SW 1271 (cell line): ENCODE measurements at places on chromosomes 2 and 18.

GRCh38 chr2:156147594-156148330 is 184.8 kb downstream of the NR4A2 start:
- DNase-seq = no peak

DNA sequence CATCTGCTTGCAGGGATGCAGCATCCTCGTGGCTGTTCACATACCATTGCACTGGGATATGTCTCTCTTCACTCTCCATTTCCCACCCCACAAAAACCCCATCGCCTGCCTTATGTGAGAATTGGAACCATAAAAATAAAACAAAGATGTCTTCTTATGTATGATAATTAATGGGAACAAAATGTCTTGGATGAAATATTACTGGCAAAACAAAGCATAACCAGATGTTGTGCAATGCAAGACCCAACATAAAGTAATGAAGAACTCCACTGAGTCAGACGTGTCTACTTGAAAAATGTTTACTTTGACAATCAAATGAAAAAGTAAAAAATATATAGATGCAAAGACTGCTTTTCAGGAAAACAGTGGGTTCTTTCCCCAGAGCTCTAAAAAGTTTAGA is 611.3 kb upstream of the SYT4 start:
- no peak for DNase-seq

DNA sequence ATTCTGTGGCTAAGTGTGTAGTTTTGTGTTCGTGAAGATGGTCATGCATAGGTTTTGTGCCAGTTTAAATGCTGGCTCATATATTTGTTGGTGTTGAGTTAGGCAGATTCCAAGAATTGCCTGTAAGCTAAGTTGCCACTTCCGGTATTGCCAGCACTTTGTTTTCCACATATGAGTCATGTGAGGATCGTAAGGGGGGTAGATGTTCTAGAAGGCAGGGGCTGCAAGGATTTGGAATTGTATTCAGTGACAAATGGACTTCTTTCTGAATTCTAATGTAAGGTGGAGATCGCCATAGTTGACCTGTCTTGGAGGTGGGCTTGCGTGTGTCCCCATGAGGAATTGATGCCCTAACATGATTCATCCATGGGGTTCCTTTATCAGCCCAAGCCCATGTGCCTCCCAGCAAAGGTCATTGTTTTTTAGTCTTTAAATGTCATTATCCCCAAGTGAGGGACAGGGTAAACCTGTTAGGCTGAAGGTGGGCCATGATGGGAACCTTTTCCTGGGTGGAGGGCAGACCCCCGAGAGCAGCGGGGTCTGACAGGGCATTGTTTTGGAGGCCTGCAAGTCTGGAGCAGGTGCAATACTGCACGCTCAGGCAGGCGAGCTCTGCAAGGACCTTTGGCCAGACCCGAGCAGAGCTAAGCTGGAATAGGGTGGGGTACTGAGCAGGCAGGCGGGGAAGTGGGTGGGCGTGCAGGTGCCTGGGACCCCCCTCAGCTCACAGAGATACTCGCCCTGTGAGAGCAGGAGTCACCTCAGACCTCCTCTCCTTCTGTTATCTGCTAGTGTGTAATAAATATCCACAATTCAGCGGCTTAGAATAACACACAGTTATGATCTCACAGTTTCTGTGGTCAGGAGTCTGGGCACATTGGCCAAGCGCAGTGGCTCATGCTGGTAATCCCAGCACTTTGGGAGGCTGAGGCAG is 77.4 kb downstream of the LRRFIP1 start:
- DNase-seq = no peak

DNA sequence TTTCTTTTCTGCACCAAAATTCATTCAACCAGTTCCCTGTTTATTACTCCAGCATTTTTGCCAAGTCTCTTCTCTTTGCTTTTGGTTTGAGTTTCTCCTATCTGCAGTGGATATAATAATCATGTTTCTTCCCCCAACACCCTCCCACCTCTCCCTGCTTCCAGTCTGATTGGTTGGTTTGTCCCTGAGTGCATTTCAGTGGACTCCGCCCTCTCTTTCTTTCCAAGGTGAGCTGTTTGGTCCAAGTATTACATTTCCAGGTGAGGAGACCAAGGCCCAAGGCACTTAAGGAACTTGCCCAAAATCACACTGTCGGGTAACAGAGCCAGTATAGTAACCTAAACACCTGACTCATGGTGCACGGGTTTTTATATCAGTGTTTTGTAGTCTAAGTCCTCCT is 17.7 kb downstream of the MRO start:
- no peak for DNase-seq

DNA sequence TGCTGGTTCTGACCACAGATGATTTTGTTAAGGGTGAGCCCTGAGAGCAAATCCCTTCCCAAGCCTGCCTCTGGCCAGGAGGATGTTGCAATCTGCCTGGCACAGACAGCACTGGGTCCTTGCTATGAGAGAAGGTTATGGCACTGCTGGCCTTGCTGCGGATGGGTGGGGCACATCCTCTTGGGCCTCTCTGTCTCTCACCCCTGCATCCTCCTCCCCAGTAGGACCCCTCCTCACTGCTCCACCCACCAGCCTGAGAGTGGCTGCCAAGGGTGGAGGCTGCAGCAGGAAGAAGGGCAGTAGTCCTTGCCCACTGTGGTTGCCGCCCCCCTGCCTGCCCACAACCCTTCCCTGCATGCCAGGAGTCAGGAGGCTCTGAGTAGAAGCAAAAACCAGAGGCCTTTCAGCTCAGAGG is 180.9 kb downstream of the ZBTB7C start:
- no peak for DNase-seq

- no peak for DNase-seq
Observed at GRCh38 chr2:145644820-145645302, 1124.9 kb upstream of the ZEB2 start.

DNA sequence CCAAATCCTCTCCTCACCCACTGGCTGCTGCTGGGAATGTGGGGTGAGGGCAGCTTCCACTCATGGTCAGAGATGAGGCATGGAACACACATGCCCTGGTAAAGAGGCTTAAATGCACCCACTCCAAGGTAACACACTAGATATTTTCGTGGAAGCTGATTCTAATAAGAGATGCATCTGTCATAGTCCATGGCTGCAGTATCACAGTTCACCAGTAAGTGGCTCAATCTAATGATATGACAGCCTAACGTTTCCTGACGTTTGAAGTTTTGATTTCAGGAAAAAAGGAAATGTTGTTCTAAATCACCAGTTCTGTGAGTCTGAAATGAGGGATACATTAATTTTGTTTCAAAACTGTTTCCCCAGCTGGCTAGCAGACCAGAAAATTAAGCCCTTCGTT is 38.2 kb downstream of the LCT start:
- DNase-seq = no peak

DNA sequence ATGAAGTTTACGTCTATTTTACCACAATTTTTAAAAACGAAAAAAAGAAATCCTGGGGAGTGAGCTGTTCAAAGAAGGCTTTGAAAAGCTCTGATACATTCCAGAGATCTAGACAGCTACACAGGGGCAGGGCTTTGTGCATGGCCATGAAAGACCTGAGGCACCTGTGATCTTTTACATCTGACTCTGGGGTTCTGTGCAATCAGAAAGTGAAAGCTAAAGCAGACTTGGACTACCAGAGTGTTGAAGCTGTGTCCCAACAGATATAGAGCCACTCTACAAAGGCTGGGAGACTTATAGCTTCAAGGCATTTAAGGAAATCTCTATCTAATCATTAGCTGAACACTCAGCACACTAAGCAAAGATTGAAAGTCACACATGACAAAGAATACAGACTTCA is 34.1 kb downstream of the PARD6G start:
- DNase-seq = no peak
